ENCODE measurements at places on chromosomes 2 and 18.

GRCh38 chr2:119421741-119422140, 9.9 kb upstream of the TMEM37 start:
- DNase-seq = no peak

DNA sequence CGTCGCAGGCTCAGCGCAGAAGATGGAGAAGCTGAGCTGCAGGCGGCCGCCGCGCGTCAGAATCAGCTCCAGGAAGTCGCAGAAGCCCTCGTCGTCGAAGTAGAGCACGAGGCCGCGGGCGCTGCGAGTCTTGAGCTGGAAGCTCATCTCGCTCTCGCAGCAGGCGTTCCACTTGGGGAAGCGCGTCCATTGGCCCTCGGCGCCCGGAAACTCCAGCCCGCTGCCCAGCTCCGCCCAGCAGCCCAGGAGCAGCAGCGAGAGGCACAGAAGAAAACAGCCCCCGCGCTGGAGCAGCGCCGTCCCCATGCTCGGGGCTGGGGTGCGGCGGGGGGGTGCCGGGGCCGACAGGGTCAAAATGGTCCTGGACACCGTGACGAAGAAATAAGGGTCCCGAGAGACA, 4.0 kb downstream of the NRXN1 start:
- no peak for DNase-seq

- DNase-seq = no peak
Measured at GRCh38 chr2:15805772-15806171, 134.6 kb upstream of the MYCN start.

GRCh38 chr2:171383134-171383533, 50.7 kb downstream of the METTL8 start:
- no peak for DNase-seq

DNA sequence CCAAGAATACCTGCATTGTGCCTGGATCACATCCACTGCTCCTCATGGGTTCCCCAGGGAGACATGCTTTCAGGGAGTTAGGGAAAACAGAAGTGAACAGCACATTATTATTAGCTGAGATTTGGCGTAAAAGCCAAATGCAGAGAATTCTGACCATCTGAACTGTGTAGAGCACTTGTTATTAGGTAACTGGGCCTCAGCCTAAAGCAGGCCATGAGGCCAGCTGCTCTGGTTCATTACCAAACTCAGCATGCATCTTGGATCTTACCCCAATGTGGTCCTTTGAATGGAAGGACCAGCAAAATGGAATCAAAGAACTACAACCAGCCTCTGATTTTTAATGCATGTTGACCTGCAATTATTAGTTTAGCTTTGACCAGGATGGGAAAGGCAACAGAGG, 322.3 kb downstream of the KCNS3 start:
- no peak for DNase-seq

GRCh38 chr2:165852394-165852793, 58.3 kb upstream of the GALNT3 start:
- no peak for DNase-seq

DNA sequence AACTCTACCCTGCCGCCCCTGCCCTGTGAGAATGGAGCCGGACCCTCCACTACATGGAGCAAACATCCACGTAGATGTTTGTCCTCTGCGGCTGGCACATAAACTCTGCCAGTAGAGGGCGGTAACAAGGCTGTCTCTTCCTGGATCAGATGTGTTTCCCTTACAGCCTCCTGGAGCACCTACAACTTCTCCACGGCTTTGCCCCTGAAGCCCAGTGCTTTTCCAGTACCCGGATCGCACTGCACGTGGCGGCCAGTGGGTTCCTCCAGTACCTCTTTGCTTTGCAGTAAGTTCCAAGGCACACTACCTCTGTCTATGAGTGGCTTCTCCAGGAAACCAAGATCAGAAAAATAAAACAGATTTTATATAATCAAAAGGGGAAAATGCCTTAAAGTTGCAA, 651.3 kb downstream of the DCDC2C start:
- no peak for DNase-seq

DNA sequence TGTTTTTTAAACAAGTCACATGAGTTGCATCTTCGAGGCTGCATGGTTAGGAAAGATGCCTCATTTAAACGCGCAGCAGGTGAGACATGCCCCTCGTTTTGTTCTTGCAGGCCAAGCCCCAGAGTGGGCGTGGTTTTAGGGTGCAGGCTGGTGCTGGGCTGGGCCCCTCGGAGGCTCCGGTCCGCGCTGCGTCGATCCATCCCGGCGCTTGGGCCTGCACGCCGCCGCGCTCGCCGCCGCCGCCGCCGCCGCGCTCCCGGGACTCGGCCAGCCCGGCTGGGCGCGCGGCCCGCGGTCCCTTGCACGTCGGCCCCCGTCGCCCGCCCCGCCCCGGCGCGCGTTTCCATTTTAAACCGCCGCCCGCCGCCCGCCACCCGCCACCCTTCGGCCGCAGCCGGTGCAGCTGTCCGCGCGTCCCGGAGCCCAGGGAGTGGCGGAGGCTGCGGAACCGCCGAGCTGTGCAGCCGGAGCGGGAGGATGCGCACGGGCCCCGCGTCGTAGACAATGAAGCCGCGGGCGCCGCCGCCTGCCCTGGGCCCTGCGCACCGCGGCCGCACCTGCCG, 175.5 kb downstream of the AGAP1 start:
- DNase-seq = no peak

- no peak for DNase-seq
Measured at GRCh38 chr2:233145726-233146125, 85.6 kb downstream of the INPP5D start.

- no peak for DNase-seq
Measured at GRCh38 chr18:70295192-70296188, 6.6 kb downstream of the SOCS6 start.

DNA sequence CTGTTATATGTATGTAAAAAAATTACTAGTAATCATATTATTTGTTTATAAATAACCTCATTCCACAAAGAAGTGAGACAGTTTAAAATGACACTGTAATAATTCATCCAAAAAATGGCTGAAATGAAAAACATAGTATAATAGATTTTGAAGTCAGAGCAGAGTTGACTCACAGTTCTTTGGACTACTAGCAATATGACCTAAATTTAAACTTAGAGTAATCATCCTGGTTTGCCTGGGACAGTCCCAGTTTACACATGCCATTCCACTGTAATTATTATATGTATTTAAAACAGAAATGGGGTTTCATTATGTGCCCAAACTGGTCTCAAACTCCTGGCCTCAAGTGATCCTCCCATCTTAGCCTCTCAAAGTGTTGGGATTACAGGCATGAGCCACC, 48.3 kb downstream of the CCDC88A start:
- DNase-seq = no peak

- no peak for DNase-seq
Measured at GRCh38 chr18:11497585-11497984, 111.8 kb upstream of the SLC35G4 start.

- DNase-seq = no peak
Measured at GRCh38 chr2:234905547-234906265, 46.1 kb upstream of the SH3BP4 start.

All from NCI-H187 treated with DMSO at 0.1 percent for 48 hours (cell line).